ENCODE measurements at places on chromosomes 4 and X.

DNA sequence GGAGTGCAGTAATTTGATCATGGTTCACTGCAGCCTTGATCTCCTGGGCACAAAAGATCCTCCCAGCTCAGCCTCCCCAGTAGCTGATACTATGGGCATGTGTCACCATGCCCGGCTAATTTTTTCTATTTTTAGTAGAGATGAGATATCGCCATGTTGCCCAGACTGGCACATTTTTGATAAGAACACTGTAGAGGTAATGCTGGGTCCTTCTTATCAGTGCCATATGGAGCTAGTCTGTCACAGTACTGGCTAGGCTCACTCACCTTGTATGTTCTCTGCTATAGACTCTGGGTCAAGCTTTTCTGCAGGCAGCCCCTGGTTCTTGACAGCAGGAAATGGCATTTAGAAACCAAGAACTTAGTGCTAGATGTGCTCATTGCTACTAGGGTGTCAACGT lies 53.9 kb downstream of the BCOR start:
- no peak for DNase-seq

- no peak for DNase-seq
Observed at GRCh38 chr4:137393044-137393443, 139.2 kb downstream of the PCDH18 start.

DNA sequence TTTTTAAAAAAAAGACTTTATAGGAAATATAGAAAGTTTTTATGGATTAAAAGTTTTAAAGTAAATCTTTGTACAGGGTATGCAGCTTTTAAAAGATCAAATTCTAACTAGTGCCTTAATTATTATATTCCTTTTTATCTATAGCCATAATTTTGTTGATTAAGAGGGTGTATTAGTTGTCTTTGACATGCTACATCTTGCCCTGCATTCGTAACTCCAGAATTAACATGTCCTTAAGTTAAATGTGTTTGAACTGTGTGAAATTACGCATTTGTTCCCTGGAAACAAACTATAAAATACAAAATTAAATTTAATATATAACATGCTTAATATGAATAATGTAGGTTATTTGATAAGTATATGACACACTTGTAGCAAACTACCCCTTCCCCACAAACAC lies 66.3 kb downstream of the PTPN13 start:
- no peak for DNase-seq

DNA sequence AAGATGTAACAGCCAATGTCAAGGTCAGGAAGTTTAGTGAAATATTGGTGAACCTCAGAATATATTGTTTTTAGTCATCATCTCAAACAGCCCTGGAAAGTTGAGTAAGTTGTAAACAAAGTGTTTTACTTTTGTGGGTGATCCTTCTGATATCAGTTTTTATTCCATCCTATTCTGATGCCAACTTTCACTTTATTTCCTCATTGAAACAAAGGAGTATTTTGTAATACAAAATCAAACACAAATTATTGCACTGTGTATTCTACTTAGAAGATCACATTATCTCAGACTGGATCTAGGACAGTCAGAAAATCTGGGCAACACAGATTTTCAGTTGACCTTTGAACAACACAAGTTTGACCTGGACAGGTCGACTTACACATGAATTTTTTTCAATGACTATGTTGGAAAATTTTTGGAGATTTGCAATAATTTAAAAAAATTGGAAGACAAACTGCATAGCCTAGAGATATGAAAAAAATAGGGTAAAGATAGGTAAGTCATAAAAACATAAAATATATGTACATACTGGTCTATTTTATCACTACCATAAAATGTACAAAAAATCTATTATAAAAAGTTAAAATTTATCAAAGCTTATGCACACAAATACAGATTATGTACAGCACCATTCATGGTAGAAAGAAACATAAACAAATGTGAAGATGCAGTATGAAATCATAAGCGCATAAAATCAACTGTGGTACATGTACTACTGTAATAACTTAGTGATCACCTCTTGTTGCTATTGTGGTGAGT lies 709.1 kb upstream of the FAM241A start:
- DNase-seq = no peak

GRCh38 chr4:156472624-156473023 lies 499.0 kb downstream of the PDGFC start:
- DNase-seq = no peak

- no peak for DNase-seq
Observed at GRCh38 chrX:84188320-84188834, 378 bp upstream of the RPS6KA6 start.
